Activated T-cell treated with anti-CD3 and anti-CD28 coated beads, Interleukin-2, amount 50 U/mL, for 72 hours (primary cell): ENCODE measurements at places on chromosomes 13 and 19.

- DNase-seq, result no peak
Observed at GRCh38 chr19:38031423-38031770, 124.4 kb downstream of the SIPA1L3 start.

DNA sequence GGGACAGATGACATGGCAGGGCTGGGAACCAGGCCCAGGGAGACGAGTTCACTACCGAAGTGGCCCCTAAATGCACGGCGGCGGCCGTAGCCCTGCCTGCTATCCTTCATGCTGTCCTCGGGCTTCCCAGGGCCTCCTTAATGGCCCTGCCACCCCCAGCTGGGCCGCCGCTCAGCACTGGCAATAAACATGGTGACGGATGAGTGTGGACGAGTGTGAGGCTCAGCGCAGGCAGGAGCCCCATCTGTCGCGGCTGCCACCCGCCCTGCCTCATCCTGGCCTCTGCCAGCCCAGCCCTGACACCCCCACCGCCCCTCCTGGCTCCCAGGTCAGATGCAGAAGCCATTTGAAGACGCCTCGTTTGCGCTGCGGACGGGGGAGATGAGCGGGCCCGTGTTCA is 13.6 kb downstream of the PIN1 start:
- no peak for DNase-seq

DNA sequence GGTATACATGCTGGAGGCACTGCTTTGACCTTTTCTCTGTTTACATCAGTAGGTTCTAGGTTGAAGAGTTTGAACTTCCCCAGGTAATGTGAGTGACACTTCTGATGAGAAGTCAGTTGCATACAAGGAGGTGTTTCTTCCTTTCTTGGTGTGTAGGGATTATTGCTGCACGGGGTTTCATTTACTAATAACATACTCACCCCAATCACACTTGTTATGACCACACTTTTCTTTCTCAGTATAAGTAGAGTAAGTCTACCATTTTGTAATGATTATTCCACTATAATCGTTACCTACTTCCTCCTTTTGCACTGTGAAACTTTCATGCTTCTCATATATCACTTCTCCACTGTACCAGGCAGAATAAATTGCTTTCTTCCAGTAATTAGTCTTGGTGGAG is 138.0 kb downstream of the TNFSF13B start:
- DNase-seq, result no peak

GRCh38 chr13:56670563-56670962 is 470.2 kb upstream of the PRR20A start:
- no peak for DNase-seq

DNA sequence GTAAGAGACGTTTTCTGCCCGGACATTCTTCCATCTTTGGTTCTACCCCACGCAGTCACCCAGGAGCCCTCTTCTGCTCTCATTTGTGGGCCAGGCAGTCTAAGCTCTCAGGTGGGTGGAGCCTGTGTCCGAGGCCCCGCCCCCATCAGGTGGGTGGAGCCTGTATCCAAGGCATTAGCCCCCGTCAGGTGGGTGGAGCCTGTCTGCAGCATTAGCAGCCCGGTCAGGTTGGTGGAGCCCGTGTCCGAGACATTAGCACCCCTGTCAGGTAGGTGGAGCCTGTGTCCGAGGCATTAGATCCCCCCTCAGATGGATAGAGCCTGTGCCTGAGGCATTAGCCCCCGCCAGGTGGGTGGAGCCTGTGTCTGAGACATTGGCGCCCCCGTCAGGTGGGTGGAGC is 45.5 kb upstream of the C13orf46 start:
- peak; percentile 27 for DNase-seq

DNA sequence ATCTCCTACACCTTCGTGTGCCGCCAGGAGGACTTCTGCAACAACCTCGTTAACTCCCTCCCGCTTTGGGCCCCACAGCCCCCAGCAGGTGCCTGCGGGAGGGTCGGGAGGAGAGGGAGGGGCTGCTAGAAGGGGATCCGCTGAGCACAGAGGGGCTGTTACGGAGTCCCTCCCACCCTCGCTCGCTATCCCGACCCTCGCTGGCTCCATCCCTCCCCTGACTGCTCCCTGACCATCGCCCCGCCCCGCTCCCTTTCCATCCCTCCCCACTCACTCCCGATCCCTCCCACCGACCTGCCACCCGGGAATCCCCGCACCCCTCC is 780 bp downstream of the CD177 start:
- DNase-seq, result no peak

GRCh38 chr19:32866564-32867265 is 2.9 kb downstream of the SLC7A9 start:
- no peak for DNase-seq
